ENCODE measurements at places on chromosomes 3 and 15. TPM values are rescaled to one million over a fixed set of nuclear protein-coding genes. Genes with fewer than 3 reads are reported as not detected.

GRCh38 chr3:141808586-141808985 lies 45.4 kb downstream of the GRK7 start:
- no peak for DNase-seq

- no peak for DNase-seq
Observed at GRCh38 chr3:14258906-14259904, 80.6 kb downstream of the LSM3 start.

- peak; percentile 85 for DNase-seq
Observed at GRCh38 chr15:29451201-29451781, 181.7 kb upstream of the NSMCE3 start.

The SCG5 gene
- total RNA-seq = 6.0 TPM

The SLC22A13 gene
- 0.24 TPM for total RNA-seq

GRCh38 chr15:73679180-73679579 lies 5.0 kb upstream of the CD276 start:
- DNase-seq = no peak

The TXNRD3 gene
- total RNA-seq = 10.6 TPM

DNA sequence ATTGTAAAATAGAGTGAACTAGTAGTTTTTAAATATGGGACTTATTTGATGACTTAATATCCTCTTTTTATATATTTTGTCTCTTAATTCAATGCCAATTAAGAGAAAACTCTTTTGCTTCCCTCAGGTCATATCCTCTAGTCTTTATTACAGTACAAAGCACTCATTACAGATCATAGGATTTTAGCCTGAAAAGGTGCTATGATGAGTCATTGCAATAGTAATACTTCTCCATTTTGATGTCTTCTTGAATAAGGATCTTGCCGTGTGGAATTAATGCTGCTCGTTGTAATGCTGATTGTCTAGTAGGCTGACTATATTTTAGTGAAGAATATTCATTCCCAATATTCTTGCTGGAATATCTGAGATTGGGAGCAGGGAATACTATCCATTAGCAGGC lies 612.2 kb upstream of the GOLIM4 start:
- no peak for DNase-seq

The DNASE1L3 gene
- total RNA-seq = not detected

The SUSD5 gene
- 0.59 TPM for total RNA-seq

DNA sequence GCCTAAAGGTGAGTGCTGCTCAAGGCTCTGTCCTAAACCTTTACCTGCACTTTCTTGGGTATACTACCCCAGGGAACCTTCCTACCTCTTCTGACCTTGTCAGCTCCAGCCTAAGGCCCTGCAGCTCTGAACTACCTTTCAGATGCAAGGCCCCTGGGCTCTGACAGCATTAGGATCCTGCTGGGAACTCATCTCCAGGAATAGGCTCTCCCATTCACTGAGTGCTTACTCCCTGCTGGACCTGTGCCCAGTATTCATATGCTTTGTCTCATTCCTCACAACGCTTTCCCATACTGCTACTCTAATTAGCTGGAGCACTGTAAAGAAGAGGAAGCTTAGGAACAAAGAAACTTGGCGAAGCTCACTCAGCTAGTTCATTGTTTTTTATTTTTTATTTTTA lies 53.8 kb upstream of the RAB6B start:
- DNase-seq = peak; percentile 65

The TNNC1 gene
- 4.2 TPM for total RNA-seq

DNA sequence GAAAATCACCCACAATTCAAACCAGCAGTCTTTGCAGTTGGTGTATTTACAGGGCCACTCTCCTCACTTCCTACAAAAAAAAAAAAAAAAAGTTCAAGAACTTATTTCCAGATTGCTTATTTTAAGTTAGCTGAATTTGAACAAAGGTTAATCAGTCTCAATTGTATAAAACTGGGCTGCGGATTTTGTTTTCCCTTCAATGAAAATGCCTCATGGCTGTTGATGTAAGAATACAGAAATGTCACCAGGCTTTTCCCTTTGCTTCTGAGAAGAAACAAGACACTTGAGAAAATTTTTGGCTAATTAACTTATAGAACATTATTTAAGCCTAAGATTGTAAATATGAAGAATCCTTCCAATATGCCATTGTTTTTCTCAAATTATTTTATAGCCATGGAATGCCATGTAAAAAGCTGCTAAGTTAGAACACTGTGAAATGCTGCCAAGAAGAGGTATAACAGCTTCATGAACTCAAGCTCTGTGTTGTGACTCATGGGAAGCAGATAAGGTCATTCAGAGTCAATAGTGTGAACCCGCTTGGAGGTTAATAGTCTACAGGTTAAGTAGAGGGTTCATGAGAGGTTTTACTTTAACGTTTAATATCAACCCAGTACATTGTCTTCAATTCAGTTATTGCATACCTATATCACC lies 84.3 kb upstream of the ABI3BP start:
- no peak for DNase-seq
